Naive thymus-derived CD4-positive, alpha-beta T cell (primary cell): ENCODE measurements at places on chromosomes 2 and 18.

- no peak for DNase-seq
Observed at GRCh38 chr2:189500456-189501160, 59.3 kb downstream of the WDR75 start.

- DNase-seq, result no peak
Observed at GRCh38 chr2:205687641-205687956, 5.3 kb downstream of the NRP2 start.

DNA sequence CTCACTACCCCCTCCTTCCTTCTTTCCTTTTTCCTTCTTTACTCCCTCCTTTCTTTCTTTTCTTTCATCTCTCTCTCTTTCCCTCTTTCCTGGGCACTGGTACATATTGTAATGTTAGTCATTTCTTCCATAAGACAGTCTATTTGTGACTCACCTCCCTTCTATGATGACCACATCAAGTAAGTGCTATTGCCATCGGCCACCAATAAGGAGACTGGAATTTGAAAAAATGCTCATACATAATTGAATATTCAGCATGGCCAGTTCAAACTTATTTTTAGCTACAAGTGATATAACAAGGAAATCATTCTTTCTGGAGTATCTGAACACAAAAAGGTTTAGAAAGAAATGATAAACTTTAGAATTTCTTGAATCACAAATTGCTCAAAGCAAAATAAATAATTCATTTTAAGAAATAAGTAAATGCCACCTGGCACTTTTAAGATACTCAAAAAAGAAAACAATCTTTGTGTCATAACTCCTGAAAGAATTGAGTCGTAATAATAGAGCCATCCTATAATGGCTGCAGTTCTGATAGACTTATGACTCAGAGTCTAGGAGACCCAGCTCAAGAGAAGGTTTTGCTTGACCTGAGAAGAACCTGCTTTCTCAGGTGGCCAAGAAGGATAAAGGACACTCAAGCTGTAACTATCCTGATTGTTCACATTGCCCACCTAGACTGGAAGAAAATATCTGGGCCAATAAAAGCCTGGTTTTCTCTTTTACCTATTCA, 51.6 kb upstream of the CCBE1 start:
- DNase-seq, result no peak

GRCh38 chr2:111028720-111029119, 92.0 kb upstream of the BCL2L11 start:
- DNase-seq, result no peak

DNA sequence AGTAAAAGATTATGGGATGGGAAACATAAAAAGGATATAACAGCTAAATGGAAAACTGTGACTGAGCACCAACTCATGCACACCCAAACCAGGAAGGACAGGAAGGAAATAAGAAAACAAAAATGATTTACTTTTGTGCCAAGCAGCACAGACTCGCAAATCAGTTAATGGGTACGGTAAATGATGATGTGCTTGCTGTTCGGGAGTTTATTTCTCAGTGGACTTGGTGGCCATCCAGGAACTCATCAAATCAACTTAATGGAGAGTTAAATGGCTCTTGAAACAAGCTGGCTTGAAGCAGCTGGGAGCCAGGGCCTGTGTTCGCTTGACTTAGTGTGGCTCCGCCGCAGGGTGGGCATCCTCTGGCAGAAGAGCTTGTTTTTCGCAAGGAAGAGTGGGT, 36.2 kb downstream of the MTCL1 start:
- no peak for DNase-seq

DNA sequence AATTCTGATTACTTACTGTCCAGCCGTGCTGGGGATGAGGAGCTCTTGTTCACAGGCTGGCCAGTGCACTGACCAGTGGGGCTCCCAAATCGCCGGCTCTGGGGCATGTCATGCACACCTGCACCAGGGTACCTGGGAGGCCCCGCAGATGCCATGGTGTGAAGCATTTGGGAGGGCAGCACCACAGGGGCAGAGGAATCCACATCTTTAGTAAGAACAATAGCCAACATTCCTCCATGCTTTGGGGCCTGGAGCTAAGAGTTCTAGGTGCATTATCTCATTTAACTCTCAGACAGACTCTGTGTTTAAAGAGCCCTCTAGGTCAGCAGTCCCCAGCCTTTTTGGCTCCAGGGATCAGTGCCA, 104.2 kb downstream of the ACKR3 start:
- DNase-seq, result no peak

DNA sequence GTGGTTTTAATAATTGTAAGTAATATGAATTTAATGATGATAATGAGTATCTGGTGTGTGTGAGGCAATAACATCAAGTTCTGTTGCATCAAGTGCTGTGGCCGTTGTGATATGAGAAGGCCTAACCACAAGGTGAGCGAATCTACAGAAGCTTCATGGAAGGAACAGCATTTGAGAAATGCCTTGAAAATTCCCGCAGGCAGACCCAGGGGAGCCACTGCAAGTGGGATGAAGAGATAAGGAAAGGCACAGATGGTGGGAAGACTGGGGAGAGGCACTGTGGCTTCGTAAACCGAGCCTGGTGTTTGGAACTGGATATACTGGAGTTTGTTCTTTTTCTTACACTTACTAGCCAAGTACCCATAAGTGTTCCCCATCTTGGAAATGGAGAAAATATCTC, 357.5 kb downstream of the PTPRM start:
- DNase-seq, result no peak

DNA sequence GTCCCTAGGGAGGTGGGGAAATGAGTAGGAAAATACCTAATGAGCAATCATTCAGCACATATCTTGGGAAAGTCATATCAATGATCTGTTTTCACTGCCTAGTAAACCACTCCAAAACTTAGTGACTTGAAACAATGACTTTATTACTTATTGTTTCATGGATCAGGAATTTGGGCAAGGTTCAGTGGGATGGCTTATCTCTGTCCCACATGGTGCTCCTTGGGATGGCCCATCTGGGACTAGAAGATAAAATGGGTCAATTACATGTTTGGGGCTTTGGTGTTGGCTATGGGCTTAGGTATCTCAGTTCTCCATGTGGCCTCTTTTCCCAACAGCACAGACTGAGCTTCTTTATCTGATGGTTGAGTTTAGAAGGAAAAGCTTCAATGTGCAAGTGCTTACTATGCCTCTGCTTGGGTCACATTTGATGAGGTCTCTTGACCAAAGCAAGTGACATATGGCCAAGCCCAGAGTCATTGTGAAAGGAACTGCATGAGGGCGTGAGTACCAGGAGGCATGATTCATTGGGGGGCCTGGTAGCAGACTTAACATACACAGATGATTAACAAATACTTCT, 218.1 kb upstream of the TNP1 start:
- no peak for DNase-seq

- no peak for DNase-seq
Observed at GRCh38 chr2:230964136-230964730, 31.7 kb upstream of the SPATA3 start.

DNA sequence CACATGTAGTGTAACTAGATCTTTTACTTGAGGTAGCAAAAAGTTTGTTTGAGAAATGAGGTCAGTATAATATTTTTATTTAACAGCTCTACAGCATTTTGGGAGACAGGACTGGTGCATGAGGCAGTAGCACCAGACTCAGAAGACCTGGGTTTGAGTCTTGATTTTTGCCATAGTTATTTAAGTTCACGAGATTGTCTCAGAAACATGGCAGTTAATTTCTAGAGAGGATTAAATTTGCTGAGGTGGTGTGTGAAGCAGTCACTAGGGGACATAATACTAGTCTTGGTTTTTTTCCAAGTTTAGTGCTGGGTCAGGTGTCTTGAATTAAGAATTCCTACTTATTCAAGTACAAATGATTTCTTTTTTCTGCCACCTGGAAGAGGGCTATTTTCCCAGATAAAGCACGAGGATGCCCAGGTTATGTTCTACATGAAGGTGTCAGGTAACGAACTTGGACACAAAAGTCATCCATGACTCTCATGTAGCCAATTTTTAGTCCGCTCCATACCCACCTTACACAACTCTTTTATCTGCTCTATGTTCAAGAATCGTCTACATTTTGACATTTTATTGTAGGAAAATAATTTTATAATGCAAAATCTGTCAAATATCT, 1.4 kb downstream of the MARCHF7 start:
- DNase-seq, result no peak

DNA sequence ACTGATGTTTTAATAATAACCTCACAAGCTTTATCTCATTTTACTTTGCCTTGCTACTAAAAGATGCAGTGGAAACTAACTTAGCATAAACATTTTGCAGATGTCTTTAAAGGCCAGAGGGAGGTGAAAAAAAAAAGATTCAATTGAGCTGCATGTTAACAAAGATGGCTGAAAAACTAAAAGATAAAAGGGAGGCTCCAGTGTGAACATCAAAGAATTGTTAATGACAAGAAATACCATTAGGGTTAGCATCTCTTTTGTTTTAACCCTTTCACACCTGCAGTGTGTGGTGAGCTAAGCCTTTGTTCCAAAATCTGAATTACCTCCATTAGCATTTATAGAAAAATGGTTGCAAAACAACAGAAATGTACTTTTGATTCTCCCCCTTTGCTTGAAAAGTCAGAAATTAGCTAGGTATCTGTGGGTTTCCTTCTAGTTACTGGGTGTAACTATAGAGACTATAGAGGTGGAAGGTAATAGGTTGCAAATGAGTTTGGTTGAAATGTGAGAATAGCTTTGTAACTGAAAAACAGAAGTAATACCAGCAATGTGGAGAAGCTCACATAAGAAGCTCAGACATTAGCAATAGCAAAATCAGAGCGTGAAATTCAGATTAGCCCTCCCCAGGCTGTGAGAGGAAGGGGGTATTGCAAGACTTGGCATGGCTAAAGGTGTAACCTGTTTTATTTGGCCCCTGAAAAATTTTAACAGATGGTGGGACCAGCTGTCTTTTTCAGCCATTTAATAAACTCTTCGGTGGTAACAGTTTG, 34.8 kb upstream of the SP5 start:
- DNase-seq, result no peak

DNA sequence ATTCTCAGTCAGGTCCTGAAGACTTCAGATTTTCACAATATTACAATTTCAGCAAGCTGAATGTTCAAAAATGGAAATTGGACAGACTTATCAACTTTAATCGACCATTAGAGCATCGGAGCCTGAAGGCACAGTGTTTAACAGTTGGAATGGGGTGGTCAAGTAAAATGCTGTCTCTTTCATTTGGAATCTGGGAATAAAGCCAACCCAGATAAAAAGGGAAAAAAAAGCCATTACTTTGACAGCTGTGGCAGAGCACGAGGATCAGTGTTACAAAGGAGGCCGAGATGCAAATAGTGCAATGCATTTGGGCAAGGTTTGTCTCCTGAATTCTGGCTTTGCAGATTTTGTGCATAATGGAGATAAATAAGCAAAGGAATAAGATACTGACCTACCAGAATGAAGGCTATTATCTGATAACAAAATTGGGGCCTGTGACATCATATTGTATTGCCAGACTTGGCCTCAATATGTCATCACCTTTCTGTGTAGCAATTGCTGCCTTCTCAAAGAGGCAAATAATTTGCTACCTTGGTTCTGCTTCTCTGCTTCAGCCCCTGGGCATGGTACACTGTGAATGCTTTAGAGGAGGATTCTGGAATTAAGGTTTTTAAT, 277.5 kb upstream of the KLHL29 start:
- no peak for DNase-seq

- DNase-seq, result no peak
Observed at GRCh38 chr18:64118406-64118805, 30.5 kb downstream of the LINC00305 start.

DNA sequence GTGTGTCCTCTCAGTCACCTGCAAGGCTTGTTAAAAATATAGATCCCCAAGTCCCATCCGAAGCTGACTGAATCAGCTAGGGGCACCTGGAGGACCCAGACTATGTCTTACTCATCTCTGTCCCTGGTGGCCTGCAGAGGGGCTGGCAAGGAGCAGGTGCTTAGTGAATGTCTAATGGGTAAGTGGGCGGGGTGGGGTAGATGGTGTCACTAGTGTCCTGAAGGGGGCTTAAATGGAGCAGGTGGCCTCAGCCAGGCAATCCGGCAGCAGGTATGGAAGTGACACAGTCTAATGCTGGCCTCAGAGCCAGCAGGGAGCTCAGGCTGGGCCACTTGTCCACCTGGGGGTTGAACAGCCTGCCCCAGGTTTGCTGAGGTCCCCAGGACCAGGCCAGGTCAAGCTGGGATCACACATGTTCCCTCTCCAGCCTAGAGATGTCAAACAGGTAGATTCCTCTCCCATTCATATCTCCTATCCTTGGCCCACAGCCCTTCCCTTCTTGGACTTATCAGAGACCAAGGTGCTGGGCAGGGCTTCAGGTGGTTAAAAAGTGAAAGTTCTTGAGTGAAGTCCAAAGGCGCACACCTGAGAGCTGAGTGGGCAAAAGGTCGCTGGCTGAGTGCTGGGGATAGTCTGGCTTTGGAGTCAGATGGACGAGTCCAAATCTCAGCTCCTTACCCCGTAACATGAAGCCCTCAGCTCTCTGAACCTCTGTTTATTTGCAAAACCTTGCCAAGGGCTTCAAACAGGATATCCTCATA, 1.7 kb downstream of the STEAP3 start:
- no peak for DNase-seq

DNA sequence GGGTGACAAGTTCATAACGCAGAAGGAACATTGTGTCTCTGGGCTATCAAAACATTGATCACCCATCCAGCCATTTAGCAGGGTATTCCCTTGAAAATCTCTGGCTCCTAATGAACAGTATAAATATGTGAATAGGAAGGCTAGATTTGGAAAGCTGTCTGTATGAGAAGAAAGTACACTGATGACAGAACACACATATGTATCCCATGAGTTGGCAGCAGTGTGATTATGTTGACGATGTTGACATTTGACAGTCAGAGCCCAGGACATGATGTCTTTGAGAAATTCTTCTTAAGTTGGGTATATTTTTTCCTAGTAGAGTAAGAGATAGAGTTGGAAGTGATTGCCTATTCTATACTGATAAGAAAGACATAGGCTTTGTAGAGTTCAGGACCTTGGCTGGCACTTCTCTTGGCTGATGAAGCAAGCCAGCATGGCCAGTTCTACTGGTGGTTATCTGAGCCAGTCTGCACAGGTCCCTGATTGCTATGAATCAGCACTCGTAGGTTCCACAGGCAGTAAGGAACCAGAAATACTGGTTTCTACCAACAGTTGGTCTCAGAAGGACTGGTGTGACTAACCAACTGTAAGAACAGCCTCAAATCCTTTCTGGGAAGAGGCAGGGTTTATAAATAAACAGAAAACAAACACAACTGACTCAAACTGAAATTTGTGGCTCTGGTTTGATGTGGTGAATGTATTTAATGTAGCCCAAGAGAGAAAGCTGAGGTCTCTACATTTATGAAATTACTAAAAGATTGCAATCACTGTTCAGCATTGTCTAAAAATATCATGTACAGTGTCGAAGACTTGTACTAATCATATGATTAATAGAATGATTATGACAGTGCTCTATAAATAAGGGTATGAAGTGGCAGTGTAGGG, 43.9 kb upstream of the RAPH1 start:
- DNase-seq, result no peak

- DNase-seq, result no peak
Observed at GRCh38 chr2:230908092-230908594, 16.9 kb downstream of the GPR55 start.

GRCh38 chr2:160427629-160428404, 65.8 kb downstream of the RBMS1 start:
- peak; percentile 75 for DNase-seq

GRCh38 chr2:85605406-85606115, 3.1 kb upstream of the TMEM150A start:
- no peak for DNase-seq

- no peak for DNase-seq
Observed at GRCh38 chr2:111034606-111035005, 86.1 kb upstream of the BCL2L11 start.

- DNase-seq, result no peak
Observed at GRCh38 chr2:10839813-10840212, 27.2 kb upstream of the PDIA6 start.

- DNase-seq, result no peak
Observed at GRCh38 chr2:73260338-73260984, 23.8 kb downstream of the FBXO41 start.
